Activated effector memory CD4-positive, alpha-beta T cell treated with anti-CD3 and anti-CD28 coated beads, Interleukin-2, amount 50 U/mL, for 16 hours (primary cell): ENCODE measurements at places on chromosomes 12 and 14.

DNA sequence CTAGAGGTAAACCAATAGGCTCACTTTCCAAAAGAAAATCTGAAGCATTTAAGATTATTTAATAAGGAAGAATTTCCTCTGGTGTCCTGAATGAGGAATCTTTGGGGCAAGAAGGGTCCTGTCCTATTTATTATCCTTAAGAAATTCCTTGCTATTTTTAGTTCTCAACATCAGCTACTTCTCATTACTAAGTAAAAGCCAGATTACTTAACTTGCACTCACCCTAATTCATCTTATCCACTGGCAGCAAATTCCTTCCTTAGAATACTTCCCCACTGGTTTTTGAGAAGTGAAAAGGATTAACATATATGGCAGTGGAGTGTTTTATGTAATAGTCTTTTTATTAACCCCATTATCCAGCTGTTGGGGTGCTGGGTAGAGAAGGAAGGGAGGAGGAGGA lies 767.7 kb downstream of the DIO2 start:
- DNase-seq, result no peak

GRCh38 chr14:56295743-56296142 lies 177.5 kb downstream of the PELI2 start:
- DNase-seq, result no peak

GRCh38 chr12:6946033-6946919 lies 2.5 kb downstream of the C12orf57 start:
- DNase-seq, result peak; percentile 86

- DNase-seq, result no peak
Measured at GRCh38 chr12:31594681-31595080, 3.7 kb upstream of the DENND5B start.

DNA sequence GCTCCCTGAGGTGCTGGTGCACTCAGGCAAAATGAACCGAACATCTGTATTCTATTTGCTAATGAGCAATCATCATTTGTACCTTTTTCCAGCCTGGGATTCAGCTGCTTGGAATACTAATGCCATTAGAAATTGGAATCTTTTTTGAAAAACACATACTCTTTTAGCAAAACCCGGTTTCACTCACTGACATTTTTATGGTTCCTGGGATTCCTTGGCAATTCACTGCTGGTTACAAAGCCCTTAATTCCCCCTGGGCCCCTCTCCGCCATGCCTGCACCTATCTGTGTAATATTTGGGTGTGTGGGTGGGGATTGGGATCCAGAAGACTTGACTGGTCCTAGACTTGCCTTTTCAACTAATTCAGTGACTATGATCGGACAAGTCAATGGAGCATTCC lies 199.1 kb downstream of the FOXN3 start:
- no peak for DNase-seq

GRCh38 chr14:85519661-85520305 lies 10.2 kb upstream of the FLRT2 start:
- DNase-seq, result no peak

DNA sequence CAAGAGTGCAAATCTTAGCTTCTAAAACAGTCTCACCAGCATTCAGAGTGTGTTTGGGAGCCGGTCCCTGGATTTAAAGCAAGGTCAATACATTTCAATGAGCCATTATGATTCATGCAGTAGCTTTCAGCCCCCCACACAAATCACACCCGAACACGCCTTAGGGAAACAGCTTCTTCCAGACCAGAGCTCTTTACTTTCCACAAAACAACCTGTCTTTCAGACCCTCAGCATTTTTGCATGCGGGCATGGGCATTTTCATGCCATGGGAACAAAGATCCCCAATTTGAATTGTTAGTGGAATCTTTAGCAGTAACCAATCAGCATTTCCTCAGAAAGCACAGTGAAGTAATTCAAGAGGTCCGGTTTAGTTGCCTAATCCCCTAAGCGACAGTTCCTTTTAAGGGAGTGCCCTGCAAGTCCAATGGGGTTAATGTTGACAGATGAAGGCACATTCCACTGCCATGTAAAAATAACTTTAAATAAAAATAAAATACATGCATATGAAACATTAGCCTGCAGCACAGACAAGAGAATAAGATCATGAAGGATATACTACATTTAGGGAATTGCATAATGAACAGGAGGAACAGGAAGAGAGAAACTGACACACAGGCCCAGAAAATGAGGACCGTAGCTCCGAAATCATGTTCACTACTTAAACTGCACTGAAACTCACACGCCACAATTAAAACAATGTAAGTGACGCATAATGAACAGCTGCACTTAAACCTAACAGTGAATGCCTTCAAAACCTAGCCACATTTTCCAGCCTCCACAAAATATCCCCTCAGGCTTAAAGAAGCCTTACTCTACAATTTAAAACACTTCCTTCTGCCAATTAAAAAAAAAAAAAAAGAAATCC lies 4.0 kb downstream of the VPS37B start:
- DNase-seq, result no peak

DNA sequence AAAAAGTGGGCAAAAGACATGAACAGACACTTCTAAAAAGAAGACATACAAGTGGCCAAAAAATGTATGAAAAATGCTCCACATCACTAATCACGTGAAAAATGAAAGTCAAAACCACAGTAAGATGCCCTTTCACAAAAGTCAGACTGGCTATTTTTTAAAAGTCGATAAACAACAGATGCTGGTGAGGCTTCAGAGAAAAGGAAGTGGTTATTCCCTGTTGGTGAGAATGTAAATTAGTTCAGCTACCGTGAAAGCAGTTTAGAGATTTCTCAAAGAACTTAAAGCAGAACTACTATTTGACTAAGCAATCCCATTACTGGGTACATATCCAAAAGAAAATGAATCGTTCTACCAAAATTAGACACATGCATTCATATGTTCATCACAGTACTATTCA lies 237.0 kb downstream of the KIF21A start:
- no peak for DNase-seq

DNA sequence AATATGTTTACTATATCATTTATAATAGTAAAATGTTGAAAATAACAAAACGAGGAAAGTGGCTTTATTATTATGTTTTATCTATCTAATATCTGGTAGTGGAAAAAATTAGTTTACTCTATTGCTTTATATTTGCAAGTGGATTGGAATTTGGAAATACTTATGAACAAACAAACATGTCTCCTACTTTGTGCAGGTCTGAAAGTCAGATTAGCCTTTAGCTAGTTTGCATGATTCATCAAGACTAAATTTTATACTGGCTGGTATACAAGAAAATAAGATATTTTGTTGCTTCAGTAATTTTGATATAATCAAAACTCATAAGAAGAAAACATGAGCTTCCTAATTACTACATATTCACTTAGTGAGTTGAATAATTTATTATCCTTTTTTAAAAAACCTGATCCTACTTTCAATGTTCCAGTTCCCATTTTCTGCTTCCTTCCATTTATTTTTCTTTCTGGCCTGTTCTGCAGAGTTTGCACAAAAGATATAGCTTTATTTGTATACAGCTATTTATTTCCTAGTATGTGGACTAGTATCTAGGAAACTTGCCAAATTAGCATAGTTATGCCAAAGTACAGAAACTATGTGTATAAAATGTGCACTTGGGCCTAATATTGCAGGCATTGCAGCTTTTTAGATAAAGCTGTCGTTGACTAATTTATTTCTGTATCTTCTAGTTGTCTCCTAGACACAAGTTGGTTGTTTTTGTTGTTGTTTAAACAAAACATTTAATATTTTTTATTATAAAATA lies 122.0 kb downstream of the AKAP6 start:
- no peak for DNase-seq

DNA sequence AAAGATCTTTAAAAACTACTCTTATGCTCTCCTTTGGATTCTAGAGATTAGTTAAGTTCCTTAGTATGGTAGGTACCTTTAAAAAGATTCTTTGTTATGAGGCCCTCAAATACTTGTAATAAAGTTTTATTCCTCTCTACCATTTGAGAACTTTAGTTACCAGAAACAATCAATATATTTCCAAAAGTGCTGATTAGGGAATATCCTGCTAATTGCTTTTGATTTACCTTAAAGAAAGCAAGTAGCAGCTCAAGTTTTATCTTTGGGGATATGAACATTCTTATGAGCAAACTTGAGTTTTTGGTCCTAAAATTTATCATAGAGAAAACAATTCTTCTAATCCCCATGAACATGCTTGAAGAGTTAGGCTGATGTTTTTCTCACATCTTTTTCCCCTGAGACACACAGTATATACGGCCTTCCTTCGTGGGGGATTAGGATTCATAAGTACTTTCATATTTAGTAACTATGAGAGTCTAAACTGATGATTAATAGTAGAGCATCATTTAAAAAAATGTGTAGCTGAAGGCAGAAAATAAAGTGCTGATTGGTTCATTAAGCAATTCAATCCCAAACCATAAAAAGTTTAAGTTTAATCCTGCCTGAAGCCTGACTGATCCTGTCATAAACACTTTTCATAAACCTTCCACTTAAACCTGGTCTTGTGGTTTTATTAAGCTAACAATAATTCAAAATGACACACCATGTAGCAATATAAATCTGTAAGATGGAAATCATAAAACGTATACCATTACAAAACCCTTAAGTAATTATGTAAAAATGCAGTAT lies 380.5 kb upstream of the FBXO33 start:
- no peak for DNase-seq

DNA sequence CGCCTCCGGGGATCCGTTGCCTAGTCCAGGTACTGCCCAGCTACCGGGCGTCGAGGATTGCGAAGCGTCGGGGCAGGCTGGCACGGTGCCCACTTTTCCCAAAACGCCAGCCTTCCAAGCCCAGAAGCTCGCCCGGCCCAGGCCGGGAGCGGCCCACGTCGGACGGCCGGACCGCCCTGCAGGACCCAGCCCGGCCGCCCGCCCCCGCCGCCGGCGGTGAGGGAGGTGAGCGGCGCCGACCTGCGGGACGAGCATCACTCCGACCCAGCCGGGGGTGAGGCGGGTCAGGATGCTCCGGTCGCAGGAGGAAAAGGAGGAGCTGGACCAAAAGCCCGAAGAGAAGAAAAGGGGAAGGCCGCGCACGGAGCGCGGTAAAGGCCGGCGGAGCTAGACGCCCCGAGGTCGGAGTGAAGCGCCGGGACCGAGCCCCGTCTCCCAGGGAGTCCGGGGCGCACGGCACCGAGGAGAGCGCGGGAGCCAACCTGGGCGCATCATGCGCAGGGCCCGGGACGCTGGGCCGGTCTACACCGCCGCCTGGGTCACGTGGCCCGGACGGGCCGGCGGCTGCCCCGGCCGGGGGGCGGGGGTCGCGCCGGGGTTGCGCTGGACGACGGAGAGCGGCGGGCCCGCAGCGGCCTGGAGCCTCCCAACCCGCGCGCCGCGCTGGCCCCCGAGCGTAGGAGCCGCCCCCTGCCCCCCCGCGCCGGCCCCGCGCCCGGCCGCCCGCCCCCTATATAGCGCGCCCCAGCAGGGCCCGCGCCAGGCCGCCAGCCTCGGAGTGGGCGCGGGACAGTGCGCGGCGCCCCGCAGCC lies at the start of gene AQP5:
Gene AQP5 (plus strand): TSS at position 762 of the 812 bp plus-strand sequence. CDS start 146 bp downstream, outside the sequence.
- no peak for DNase-seq

DNA sequence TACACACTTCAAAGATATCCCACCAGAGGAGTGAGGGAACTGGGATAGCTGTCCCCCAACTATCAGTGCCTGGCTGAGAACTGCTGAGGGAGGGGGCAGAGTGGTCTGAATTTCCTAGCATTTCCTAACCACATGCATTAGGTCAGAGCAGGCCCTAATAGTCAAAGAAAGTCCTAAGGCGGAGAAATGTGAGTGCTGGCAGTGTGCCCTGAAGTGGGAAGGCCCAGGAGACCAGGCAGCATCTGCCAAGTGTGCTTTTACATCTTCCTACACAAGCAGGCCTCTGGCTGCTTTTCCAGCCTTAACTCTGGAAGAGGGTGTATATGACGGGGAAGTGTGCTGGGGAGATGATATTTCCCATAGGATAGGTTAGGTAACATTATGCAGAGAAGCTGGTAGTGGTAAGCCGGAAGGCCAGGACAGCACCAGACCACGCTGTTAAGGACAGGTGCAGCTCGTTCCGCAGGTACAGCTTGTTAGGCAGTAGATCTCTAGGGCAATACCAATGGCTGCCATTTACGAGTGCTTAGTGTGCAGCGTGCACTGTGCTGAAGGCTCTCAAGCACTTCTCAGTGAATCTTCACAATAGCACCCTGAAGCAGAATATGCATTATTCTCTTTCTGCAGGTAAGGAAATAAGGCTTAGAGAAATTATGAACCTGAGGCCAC lies 9.1 kb upstream of the CCDC198 start:
- DNase-seq, result no peak

DNA sequence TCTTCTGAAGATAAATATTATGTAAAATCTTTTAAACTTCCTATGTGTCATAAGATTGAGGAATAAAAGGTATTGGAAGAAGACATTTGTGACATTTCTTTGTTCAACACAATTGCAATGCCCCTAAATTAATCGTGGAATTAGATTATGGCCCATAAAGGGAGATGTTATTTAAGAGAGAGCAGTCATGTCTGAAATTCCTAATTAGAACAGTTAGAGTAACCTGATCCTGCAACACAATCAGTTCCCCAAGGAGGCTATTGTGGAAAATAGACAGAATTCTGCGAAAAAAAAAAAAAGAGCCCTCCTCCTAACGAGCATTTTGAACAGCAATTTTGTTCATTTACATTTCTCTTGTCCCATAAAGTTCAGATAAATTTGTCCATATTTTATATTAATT lies 339.5 kb downstream of the PAWR start:
- DNase-seq, result no peak

DNA sequence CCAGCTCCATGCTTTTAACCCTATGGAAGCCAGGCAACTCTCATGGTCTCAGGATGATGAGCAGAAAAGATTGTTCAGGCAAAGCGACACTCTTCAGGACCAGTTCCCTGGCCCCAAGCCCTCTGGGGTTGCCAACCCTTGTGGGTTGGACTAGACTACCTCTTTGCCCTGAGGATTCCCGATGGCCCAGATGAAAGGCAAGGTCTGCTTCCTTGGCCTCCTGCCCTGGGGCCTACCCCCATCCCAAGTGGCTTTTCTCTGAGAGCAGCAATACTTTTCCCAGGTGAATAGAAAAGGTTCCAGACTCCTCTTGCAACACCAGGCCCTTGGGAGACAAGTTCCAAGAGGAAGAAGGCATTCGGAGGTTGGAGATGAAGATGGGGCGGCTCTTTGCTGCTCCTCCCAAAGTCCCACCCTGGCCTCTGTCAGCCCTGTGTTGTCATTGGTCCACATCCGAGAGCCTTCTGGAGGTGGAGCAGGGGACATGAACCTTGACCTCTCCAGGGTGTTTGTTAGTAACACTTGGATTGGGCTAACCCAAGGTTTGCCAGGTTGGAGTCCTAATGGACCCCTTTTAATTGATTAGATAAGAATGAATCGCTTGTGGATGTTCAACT lies 131.1 kb downstream of the GCH1 start:
- no peak for DNase-seq
